ENCODE measurements at places on chromosomes 2 and 18.
A peak's percentile ranks its signal among the peaks of the same experiment; 100 is the strongest.

DNA sequence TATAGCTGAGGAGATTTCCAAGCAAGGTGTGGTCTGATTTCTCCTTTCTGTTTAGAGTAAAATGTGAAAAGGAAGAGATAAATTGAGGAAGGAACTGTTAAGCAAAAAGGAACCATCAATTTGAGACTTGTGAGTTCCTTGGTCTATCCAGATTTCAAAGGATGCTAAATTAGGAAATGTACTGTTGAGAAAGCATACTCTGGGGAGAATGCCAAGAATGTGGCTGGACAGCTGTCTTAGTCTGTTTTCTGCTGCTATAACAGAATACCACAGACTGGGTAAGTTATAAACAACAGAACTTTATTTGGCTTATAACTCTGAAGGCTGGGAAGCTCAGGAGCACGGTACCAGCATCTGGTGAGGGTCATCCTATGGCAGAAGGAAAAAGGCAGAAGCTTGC lies 1097.2 kb downstream of the TDRD15 start:
- DNase-seq, result no peak

GRCh38 chr2:74178211-74179062 lies at the start of gene MOB1A:
TSS of gene MOB1A (minus strand) at chr2:74178879. CDS start at chr2:74178674, 205 bp downstream.
- DNase-seq, result peak; percentile 97

- DNase-seq, result no peak
Measured at GRCh38 chr2:55809875-55810621, 113.5 kb downstream of the EFEMP1 start.

- DNase-seq, result no peak
Measured at GRCh38 chr2:20008703-20009102, 3.8 kb downstream of the MATN3 start.

DNA sequence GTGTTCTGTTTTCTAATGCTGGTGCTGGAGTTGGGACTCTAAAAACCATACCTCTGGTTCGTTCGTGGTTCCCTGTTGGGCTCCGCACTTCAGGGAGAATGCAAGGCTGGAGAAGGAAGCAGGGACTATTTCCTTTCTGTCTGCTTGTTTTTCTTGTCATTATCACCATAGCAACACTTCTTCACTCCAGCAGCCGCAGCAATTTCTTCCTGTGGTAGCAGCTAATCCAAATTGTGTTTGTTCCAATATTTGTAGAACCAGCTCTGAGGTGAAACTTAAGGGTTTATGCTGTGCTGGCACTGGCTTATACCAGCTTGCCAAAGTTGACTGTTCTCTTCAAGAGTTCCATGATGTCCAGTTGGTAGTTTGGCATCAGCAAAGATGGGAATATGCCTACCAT lies 301.4 kb upstream of the SYT4 start:
- no peak for DNase-seq

GRCh38 chr2:32485399-32485798 lies 128.6 kb downstream of the BIRC6 start:
- no peak for DNase-seq

GRCh38 chr2:212441141-212441540 lies 97.5 kb downstream of the ERBB4 start:
- DNase-seq, result no peak

GRCh38 chr2:26316041-26316440 lies 29.9 kb upstream of the SELENOI start:
- DNase-seq, result no peak

GRCh38 chr2:74415762-74416395 lies 5.5 kb downstream of the C2orf81 start:
- DNase-seq, result no peak

DNA sequence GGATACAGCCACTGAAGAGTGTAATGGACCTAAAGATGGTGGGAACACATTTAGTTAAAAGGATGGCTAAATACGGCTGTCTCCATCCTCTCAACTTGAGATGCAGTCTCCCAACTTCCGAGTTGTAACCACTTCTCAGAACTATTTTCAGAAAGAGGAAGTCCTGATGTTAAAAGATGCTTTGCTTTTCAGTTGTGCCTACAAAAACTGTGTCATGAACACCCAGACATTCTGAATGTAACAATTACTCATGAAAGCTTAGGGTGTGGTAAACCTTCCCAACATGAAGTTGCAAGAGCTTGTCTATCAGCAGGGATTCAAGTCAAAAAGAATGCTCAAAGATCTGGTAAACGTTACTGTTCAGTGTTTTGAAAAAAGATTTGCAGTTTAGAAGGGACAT lies 147.9 kb downstream of the DOCK10 start:
- DNase-seq, result no peak

GRCh38 chr2:72291059-72291458 lies 143.4 kb upstream of the CYP26B1 start:
- DNase-seq, result no peak
